BJ (cell line): ENCODE measurements at places on chromosomes 7 and 10. TPM values are rescaled to one million over a fixed set of nuclear protein-coding genes. Genes with fewer than 3 reads are reported as not detected.
A peak's percentile ranks its signal among the peaks of the same experiment; 100 is the strongest.

Gene FBXO24
- 0.33 and 0.40 TPM in 2 replicates for polyA plus RNA-seq

- DNase-seq: no peak
These were observed 63.2 kb downstream of the USP6NL start for GRCh38 chr10:11548065-11548767.

Gene ZNF107
- 1.4 and 1.8 TPM in 2 replicates for polyA plus RNA-seq

Gene CALML5
- not detected in 2 replicates for polyA plus RNA-seq

DNA sequence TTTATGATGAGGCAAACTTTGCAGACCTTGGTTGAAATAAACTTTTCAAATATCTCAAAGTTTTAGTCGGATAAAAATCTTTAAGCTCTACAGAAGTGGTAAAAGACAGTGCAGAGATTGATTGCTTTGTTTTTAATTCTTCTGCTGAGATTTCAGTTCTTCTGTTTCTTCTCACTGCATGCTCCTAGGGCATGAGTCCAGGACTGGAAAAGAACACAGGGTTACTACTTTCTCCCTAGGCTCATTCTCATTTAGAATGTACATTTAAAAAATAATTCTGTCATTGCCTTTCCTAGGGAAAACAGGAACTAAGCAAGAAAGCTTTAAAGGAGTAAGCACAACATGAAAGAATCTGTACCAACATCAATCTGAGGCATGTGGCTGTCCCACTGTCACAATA, 256.7 kb upstream of the DGKB start:
- DNase-seq: no peak

GRCh38 chr7:13826752-13827151, 162.7 kb downstream of the ETV1 start:
- no peak for DNase-seq

DNA sequence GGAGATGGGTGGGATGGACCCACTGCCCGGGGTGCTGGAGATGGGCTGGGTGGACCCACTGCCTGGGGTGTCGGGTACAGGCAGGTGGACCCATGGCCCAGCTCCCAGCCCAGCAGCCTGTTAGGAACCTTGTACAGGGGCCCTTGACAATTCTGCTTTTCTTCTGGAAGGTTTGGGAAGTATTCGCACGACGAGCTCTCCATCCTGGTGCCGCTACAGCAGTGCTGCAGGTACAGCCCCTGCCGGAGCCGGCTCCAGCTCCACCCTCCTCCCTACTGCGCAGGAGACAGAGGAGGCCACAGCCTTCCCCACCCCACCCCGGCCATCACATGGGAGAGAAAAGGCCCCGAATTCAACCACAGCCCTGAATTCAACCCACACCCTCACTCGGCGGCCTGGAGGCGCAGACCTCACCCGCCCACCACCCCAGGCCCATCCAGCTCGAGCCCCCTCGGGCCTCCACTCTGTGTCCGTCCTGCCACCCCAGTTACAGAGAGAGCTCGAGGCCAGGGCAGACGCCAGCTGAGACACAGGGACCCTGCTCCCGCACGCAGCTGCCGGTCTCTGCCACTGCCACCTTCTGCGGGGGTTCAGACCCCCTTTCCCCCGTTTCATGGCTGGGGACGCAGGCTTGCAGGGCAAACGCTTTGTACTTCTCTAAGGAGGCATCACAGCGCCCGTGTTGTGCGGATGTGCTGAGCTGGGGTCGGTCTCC, 31.3 kb upstream of the FOXL3 start:
- DNase-seq: no peak

- DNase-seq: no peak
These were observed 31.7 kb upstream of the CCNY start for GRCh38 chr10:35304649-35305048.

- DNase-seq: no peak
These were observed 37.7 kb downstream of the CDK13 start for GRCh38 chr7:39987641-39988347.

GRCh38 chr7:99541212-99541611, 10.7 kb downstream of the FAM200A start:
- DNase-seq: no peak

GRCh38 chr10:14753441-14753840, 21.3 kb downstream of the FAM107B start:
- DNase-seq: no peak

DNA sequence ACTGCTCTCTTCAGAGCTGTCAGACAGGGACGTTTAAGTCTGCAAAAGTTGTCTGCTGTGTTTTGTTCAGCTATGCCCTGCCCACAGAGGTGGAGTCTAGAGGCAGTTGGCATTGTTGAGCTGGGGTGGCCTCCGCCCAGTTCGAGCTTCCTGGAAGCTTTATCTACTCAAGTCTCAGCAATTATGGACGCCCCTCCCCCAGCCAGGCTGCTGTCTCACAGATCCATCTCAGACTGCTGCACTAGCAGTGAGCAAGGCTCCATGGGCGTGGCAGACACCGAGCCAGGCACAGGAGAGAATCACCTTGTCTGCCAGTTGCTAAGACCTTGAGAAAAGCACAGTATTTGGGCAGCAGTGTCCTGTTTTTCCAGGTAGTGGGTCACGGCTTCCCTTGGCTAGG, 98.1 kb downstream of the SDHAF3 start:
- DNase-seq: no peak

- DNase-seq: no peak
These were observed 68.0 kb upstream of the CTTNBP2 start for GRCh38 chr7:117941138-117941810.

Gene AKR1B1
- polyA plus RNA-seq: 257 and 331 TPM in 2 replicates

DNA sequence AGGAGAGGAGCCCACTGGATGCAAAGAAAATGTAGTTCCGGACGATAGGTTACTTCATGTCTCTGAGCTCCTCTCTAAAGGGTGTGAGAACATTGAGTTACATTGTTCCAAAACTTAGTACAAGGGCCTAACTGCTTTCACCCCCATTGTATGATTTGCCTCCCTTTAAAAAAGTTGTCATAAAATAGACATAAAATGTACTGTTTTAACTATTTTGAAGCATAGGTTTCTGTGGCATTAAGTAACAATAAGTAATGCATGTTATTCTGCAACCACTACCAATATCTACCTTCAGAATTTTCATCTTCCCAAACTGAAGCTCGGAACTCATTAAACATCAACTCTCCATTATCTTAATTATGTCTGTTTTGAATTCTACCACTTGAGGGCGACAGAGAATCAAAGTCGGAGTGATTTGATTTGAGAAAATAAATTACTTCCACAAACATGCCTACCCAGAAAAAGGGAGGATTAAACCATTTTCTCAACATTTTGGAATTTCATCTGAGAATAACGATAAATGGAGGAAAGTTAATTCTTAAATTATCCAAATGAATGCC, 2.7 kb downstream of the IGFBP1 start:
- DNase-seq: no peak

GRCh38 chr10:33733058-33733457, 398.6 kb upstream of the NRP1 start:
- DNase-seq: no peak

DNA sequence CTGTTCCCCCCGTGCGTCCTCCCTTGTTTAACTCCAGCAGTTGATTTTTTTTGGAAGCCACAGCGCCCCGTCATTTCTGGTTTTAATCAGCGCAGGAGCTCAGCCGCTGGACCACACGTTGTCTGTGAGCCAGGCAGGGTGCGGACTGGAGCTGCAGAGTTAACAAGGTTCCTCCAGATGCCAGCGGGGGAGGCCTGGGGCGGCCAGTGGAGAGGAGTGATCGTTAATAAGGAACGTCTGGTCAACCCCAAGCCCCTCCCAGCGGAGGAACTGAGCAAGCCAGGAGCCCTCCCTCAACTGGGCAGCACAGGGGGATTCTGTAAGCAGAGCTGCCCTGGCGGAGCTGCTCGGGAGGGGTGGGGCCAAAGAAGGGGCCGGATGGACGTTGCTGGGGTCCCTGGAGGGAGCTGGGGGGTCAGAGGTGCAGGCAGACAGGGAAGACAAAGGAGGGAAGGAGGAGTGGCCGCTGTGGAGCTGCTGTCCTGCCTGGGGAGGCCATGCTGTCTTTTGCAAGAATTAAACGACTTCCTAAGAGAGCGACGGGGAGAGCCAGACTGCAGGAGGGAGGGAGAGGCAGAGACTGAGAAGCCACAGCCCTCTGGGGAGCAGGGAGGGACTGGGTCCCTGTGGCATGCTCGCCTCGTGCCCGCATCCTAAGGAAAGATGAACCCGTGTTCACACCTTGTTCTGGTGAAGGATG, 537.1 kb upstream of the FOXK1 start:
- no peak for DNase-seq

DNA sequence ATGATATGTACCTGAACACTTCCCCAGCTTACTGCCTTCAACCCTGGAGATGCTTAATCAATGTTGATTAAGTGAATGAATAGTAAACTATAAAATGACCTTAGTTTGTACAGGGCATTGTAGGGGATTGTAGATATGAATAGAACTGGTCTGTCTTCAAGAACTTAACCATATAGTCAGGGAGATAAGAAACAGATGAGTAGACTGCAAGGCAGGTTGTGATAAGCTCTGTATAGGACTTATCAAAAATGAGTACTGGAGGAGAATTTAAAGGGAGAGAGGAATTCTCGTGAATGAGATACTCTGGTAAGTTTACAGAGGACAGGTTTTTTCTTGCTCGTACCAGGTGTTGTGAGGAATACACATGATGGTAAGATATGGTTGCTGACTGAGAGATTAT, 27.6 kb downstream of the SGPL1 start:
- DNase-seq: no peak

GRCh38 chr10:99740260-99740659, 8.2 kb downstream of the CUTC start:
- DNase-seq: no peak

Gene AOC1
- polyA plus RNA-seq: not detected in 2 replicates

GRCh38 chr10:28774051-28774995, 97.0 kb downstream of the BAMBI start:
- no peak for DNase-seq

DNA sequence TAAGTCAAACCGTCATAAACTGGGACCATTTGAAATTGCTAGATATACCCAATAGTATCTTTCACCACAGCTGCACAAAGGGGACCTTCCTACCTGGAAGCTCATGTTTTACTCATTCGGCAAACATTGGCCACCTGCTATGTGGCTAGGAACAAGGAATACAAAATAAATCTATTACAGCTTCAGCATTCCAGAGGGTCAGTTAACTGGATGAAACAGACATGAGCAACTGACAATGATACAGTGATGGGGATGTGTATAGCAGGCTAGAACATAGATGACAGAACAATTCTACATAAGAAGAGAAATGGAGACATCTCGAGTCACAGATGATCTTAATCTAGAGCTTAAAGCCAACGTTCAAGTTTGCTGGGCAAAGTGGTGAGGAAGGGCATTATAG, 3.1 kb upstream of the SMURF1 start:
- DNase-seq: no peak

GRCh38 chr7:106163257-106163656, 51.1 kb upstream of the SYPL1 start:
- no peak for DNase-seq

GRCh38 chr10:124916585-124917427, 25.1 kb upstream of the ZRANB1 start:
- DNase-seq: no peak

DNA sequence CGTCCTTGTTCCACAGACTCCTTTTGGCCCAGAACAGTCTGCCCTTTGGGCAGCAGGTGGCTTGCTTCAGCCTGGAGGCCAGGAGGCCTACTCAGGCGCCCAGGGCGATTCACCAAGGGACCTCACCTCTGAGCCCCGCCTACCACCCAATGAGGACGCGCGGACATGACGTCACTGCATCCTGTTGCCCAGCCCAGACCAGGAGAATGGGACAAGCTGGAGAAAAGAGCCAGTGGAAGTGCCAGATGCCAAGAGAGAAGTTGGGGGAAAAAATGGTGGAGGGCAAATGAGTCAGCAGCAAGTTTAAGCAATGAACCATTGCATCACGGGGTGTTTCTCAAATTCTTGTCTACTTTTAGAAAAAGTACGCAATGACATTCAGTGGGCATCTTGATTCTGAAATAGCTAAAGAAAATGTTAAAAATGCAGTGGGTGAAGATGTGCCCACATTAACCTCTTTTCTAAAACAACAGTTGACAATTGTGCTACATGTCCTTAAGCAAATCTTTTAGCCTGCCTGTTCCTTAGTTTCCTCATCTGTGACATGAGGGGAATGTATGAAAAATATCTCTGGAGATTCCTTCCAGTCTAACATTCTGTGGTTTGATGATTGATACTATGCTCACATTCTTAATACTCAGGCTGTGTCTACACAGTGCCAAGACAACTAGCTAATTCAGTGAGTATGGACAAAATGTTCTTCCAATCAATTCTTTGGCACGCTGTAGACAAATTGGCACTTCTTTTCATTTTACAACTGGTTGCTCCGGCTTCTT, 23.9 kb upstream of the LEP start:
- peak; percentile 34 for DNase-seq

GRCh38 chr10:101145750-101146391, 14.8 kb downstream of the TLX1 start:
- no peak for DNase-seq

Gene TMEM213
- polyA plus RNA-seq: not detected in 2 replicates

DNA sequence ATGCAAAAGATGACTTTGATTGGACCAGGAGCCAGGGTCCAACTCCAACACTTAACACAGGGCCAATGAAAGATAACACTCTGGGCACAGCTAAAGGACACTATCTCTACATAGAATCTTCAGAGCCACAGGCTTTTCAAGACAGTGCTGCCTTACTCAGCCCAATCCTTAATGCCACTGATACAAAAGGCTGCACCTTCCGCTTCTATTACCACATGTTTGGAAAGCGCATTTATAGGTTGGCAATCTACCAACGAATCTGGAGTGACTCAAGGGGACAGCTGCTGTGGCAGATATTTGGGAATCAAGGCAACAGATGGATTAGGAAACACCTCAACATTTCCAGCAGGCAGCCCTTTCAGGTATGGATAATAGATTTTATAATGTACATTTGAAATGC, 160.7 kb downstream of the MALRD1 start:
- DNase-seq: no peak

Gene OSBPL3
- polyA plus RNA-seq: 26.5 and 27.1 TPM in 2 replicates

DNA sequence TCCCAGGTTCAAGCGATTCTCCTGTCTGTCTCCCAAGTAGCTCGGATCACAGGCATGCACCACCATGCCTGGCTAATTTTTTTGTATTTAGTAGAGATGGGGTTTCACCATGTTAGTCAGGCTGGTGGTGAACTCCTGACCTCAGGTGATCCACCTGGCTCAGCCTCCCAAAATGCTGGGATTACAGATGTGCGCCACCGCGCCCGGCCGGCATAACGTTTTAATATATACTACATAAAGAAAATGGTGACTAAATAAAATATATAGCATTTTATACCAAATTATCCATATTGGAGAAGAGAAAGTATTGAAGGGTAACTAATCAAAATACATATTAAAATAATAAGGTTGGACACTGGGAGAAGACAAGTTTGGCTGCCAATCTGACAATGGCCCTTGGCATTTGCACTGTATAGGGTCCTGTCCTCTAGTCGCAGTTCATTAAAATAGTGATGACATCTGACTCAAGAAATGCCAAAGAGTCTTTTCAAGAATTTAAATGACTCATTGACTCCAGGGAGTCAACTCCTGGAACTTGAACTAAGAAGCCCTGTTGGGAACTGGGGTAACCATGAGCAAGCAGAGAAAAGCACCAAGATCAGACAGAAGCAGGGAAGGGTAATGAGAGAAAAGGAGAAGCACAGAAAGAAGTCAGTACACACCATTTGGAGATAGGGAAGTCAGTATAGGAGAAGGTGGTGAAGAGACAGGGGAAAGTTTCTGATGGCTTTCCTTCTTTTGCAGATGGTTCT, 91.1 kb downstream of the CH25H start:
- no peak for DNase-seq

GRCh38 chr7:121544726-121545125, 148.6 kb upstream of the FAM3C start:
- DNase-seq: peak; percentile 92
